EH (cell line): ENCODE measurements at places on chromosomes 5 and 9.

DNA sequence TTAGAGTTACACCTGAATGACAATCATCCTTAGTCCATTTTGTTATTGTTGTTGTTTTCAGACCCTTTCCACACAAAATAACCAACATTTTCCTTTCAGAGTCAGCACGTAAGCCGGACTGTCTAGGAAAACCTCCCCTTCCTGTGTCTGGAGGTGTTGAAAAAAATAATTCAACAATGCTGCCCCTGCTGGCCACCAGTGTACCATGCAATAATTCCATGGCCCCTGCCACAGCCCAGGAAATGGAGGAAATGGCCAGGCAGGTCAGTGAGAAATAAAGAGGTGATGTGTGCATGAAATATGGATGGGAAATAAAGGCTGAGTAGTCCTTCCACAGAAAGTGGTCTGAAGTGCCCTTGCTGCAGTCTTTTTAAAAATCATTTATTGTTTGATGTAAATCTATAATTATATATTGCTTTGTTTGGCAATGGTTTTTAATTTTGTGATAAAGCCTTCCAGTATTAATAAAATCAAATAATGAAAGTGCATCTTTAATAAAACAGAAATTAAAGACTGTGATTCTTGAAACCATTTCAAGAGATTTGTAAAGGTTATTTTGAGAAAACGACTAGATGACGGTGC, 152.8 kb upstream of the PAPPA start:
- no peak for DNase-seq

DNA sequence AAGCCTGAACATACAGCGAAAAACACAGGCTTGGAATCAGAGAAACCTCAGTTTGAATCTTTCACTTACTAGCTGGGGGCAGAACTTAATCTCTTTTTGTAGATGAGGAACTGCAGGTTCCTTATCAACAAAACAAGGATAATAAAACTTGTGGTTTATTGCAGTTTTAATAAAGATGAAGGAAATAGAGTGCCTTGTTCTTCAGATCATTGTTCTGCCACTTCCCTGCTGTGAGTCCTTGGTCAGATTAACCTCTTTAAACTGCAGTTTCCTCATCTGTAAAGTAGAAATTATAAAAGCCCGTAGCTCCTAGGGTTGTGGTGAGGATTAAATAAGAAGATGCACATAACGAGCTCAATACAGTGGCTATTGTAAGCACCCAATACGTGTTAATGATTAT, 57.4 kb downstream of the FEM1C start:
- no peak for DNase-seq

DNA sequence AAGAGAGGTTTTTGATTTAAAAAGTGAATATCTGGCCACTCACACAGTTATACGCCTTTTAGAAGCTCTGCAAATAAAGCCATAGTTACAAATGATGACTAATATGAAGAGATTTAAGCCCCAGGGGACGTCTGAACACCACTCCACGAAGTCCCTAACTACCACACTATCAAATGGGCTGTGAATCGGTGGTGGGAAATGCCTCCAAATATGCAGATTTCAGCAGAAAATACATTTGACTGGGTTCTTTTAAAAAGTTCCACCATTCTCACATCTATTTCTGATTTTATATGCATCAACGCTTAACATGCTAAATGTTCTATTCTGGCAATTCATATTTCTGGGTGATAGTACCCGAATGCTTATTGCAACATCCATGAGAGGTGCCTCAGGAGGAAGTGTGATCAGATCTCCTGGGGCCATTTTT, 22.5 kb downstream of the TICAM2 start:
- peak; percentile 88 for DNase-seq

GRCh38 chr9:126927419-126927818, 12.8 kb downstream of the RALGPS1 start:
- DNase-seq, result no peak

- DNase-seq, result peak; percentile 58
Measured at GRCh38 chr5:38724301-38725030, 121.3 kb upstream of the OSMR start.

DNA sequence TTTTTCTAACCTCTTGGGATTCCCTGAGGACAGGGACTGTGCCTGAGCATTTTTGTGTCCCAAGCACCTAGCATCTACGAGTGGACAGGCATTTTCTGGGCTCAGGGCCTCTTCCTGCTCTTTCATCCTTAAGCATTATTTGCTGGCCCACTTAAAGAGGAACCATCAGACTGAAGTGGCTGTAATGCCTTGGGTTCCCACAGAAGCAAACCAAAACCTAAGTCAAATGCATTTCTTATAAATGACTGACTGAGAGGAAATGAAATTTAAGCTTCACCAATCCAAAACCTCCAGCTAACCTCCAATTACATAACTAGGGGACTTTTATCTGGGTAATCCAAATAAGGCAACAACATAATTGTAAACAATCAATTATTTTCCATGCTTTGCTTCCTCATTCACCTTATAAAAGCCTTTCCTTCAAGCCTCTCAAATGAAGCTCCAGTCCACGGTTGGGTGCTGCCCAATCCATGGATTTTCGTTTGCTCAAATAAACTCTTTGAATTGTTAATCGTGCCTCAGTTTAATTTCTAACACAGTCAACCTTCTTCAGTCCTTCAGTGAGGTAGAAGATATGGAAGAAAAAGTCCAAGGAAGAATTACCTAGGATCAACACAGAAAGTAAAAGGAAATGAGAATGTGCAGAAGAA, 25.3 kb upstream of the SLC31A2 start:
- no peak for DNase-seq

GRCh38 chr5:2749514-2750025, 1.9 kb downstream of the IRX2 start:
- no peak for DNase-seq

- DNase-seq, result no peak
Measured at GRCh38 chr5:124459984-124460383, 286.5 kb downstream of the ZNF608 start.

DNA sequence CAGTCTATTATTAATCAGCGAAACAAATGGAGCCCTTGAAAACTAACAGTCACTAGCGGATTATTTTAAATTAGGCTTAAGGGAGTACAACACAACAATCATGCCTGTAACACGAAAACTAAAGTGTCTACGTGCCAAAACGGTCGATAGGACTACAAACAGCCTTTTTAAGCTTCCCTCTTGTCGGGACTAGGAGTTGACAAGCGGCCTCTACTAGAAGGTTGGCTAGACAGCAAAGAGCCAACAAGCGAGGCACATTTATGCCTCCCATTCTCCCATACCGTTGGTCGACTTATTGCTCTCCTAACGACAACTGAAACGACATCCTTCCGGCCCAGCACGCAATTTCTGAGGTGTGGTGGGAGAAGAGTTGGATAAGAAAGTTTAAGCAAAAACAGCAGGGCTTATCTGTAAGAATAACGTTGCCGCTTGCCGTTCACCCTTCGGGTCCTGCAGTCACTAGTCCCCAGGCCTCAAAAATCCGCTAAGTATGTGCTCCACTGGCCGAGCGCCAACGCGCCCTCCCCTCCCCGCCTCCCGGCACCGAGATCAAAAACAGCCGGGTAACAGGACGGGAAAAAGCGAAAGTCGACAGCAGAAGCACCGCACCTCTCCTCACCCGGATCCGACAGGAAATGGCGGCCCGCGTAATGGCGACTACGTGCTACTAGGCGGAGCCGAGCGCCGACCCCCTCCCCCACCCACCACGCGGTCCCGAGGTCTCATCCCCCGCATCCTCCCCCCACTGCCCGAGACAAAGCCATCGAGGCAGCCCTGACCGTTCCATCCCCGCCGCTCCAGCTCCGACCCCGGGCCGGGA, 813 bp downstream of the HNRNPK start:
- DNase-seq, result peak; percentile 89

GRCh38 chr5:10538103-10538788, 25.6 kb upstream of the ANKRD33B start:
- DNase-seq, result no peak

DNA sequence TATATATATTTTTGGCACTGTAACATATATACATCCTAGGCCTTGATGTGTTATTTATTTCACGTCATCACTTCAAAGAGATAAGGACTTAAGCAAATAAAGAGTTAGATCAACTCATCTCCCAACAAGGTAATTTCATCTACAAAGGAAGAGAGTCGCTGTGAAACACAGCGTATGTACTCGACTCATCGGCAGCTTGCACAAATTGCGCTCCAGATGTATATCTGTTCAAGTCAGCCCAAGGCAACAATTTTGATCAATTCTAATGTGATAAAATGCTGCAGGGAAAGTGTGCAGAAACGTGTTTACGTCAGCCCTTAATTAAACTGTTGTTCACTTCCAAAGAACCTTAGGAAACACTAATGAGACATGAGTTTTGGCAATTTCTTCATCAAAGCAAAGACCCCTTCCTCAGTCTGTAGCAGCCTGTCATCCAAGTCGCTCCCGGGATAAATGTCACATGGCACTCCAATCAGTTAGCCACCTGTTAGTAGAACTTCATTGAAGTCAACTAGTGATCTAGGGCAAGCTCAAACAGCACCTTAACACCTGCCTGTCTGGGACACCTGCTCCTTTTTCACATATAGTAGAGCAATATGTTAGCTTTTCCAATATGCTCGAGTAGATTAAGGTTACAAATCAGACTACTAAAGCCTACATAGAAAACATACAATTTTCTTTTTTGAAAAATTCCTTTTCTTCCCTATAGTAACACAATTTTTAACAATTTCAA, 182.4 kb downstream of the NFIB start:
- no peak for DNase-seq

DNA sequence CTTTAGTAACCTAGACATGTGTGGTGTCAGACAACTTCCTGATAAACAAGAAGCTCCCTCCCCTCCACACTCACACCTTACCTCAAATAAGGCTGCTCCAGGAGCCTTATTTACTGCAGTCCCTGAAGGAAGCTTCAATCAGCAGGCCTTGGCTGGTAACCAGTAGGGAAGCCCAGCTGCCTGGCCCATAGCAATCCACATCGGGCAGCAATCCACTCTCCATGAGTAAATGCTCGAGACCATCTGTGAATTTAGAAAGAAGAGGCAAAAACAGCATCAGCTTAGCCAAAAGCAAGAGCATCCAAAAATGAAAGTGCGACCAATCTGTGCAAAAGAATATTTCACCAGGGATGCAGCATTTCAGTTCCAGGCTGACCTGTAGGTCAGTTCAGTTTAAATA, 213.3 kb upstream of the TUSC1 start:
- DNase-seq, result no peak
